ENCODE measurements at places on chromosomes 3 and 15. TPM values are rescaled to one million over a fixed set of nuclear protein-coding genes. Genes with fewer than 3 reads are reported as not detected.

DNA sequence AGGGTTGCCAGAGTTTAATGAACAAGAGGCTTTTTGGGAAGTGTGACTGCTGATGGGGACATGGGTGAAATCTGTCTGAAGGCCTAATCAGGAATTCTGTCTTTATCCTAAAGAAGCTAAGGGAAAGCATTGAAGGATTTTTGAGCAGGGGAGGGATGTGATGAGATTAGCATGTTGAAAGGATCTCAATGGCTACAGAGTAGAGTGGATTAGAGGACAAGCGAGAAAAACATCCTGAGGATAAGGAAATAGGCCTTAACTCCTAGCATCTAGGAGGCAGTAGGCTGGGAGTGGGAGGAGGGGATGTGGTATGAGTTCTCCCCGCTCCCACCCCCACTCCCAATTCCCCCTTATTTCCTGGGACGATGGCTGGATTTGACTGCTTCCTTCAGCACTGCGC lies 35.1 kb upstream of the SNTN start:
- DNase-seq: no peak

GRCh38 chr3:162353414-162353813 lies 856.8 kb downstream of the OTOL1 start:
- no peak for DNase-seq

DNA sequence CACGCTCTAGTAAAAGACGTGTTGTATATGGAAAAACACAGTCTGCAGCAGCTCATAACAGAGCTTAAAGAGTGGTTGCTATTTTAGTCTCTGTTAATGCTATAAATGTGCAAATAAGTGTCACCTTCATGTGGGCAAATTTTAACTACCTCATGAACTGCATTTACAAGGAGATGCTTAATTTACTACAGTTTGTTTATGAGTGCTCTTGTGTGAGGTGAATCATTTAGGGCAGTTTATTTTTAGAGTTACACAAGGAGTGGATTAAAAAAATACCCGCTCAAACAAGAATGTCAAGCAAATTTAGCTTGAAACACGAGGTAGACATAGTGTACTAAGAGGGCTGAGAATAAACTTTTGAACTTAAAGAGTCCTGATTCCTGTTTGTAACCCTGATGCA lies 579.0 kb downstream of the MFSD1 start:
- no peak for DNase-seq

- DNase-seq: no peak
Observed at GRCh38 chr3:63662500-63662899, 10.0 kb downstream of the SNTN start.

GRCh38 chr3:32401126-32401525 lies 9.5 kb downstream of the CMTM7 start:
- no peak for DNase-seq

DNA sequence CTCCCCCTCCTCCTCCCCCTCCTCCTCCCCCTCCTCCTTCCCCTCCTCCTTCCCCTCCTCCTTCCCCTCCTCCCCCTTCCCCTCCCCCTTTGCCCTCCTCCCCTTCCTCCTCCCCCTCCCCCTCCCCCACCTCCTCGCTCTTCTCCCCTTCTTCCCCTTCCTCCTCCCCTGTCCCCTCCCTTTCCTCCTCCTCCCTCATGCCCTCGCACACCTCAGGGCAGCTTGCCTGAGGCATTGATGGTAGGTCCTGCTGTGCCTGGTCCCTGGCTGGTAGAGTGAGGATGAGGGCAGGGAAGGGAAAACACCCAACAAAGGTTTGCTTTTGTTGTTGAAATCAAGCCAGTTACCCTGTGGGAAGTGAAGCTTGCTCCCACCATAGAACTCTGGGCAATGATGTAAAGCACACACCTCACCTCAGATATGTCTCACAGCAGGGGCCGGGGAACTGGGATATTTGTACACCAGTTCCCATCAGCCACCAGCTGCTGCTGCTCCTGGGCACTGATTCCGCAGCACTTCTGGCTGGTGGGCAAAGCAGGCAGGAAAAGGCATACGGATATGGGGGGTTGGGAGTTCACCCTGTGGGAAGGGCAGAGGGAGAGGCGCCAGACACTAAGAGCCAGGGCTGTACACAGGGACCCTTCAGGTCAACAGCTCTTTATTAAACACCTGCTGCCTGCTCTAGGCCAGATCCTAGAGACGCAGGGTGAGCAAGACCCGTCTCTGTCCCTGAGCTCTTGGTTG lies 13.8 kb downstream of the ISG20 start:
- DNase-seq: no peak

DNA sequence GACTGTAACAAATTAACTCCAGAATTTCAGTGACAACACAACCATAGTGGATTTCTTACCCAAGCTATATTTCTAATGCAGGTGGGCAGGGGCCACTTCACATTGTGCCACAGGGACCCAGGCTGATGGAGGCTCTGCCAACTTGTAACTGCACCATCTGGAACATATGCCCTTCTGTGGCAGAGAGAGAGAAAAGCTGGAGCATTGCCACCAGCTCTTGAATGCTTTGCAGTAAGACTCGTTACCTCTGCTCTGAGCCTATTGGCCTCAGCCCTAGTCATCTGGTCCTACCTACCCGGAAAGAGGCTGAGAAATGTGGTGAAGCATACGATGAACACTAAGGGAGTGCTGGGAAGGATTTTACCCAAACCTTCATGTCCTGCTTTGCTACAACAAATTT lies 587.1 kb downstream of the ZNF385D start:
- DNase-seq: no peak

GRCh38 chr15:25065876-25066275 lies 111.1 kb downstream of the SNRPN start:
- DNase-seq: no peak

DNA sequence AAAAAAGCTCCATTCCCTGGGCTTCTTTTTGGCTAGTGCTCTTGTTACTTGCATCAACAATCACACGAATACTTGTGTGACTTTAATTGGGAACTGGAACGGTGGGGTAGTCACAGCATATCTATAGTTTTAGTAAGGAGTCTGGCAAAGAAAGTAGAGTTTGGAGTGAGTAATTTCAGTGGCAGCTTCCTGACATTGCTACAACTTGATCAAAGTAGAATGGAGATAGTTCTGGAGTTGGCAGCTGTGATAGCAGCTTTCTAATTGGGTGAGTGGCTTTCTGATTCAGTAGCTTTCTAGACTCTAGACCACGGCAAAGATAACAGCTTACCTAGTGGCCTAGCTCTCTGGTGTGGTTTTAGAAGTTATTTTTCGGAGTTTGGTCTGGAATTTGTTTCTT lies 475.0 kb downstream of the TUSC7 start:
- DNase-seq: no peak

- no peak for DNase-seq
Observed at GRCh38 chr3:12675115-12675810, 11.3 kb upstream of the RAF1 start.

DNA sequence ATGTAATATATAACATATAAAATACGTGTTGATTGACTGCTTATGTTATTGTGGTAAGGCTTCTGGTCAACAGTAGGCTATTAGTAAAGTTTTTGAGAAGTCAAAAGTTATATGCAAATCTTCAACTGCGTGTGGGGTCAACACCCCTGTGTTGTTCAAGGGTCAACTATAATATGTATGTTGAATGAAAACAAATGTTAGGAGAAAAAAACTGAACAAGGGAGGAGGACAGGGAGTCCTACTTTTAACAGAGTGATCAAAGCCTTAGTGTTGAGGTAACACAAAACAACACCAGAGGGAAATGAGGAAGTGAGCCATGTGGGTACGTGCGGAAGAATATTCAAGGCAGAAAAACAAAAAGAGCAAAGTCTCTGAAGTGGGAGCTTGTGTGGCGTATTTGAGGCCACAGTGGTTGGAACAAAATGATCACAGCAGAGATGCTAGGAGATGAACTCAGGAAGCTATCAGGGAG lies 62.5 kb downstream of the SFMBT1 start:
- no peak for DNase-seq

DNA sequence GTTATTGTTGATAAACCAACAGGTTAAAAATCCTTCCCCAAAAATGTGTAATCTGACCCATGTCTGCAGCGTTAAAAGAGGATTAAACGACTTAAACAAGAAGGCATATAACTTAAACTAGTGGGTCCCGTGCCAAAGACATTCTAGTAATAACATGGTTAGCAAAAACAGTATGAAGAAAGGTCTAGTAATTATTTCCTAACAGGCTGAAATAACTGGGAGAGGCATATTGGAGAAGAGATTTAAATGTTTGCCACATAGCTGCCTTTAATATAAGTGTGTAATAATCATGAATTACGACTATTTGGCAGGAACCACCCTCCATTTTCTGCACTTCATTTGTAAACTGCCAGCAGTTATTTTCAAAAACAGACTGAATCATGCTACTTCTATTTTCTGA lies 67.7 kb upstream of the CSPG5 start:
- DNase-seq: no peak

GRCh38 chr3:196003611-196004010 lies 78.3 kb downstream of the TFRC start:
- no peak for DNase-seq

GRCh38 chr3:191355406-191355805 lies 25.1 kb upstream of the UTS2B start:
- DNase-seq: no peak

DNA sequence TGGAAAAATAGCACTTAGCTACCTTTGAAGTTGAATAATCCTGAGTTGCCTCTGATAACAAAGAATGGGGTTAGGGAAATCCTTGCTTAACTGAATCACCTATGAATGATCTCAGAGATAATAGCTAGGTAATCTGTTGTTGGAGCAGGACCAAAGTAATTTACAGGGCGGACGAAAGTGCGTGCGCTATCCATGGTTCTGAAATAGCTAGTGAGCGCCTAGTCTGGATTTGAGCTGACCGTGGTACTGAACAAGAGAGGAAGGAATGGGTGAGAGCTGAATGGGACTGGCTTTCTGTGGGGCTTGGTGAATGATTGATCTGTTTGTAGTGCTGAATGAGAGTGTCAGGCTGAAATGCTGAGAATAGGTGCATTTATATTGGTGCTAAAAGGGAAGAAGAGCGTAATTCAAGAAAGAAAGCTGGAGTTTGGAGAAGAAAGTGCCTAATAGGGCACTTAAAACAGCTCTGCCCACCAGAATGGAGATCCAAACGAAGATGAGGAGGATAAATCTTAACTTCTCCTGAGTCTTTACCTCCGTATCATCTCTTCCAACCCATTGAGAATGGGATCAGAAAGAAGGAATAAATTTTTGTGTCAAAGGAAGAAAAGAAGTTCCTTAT lies 10.1 kb downstream of the SCN10A start:
- DNase-seq: no peak

DNA sequence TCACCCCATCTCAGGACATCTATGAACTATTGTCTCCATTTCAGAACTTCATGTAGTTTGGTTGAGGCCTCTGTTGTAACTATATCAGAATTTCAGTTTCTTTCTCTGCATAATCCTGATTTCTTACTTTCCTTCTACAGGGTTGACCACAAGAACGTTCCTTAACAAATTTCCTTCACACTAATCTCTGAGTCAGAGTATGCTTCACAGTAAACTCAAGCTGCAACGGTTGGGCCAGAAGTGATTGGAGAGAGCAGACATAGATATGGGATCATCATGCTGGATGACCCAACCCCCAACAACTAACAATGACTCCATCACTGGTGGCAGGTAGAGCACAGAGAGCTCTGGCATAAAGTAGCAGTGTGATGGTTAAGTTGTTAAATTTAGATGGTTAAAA lies 128.8 kb upstream of the OSTN start:
- no peak for DNase-seq

DNA sequence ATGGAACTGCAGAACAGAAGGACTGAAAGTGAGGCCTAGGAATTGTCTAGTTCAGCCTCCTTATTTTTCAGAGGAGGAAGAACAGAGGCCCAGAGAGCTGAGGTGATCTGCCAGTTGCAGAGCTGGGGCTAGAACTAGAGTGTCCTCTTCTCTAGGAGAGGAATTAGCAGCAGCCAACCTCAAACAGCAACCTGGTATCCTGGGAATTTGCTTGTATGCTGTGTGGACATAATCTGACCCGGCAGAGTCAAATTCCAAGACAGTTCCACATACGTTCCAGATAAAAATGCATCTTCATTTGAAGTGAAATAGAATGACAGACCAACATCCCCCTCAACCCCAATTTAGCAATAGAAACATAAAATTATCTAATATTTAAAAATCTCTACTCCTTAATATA lies 13.5 kb upstream of the TSC22D2 start:
- no peak for DNase-seq

- no peak for DNase-seq
Observed at GRCh38 chr3:111963424-111963823, 15.4 kb upstream of the ABHD10 start.

DNA sequence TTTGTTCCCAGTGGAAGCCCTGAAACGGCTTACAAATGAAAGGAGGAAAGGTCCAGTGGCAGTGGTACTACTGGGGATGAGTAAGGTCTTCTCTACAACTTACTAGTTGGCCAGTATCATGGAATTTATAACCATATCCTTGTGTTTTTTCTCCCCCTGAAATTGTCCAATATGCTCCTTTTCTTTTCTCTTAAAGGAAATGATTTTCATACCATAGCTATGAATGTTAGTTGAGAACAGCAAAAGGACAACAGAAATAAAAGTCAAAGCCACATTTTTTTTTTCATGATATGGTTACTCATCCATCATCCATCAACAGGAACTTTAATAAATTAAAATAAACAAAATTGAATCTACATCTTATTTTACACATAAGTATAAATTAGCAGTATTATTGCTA lies 450.4 kb downstream of the MFSD1 start:
- no peak for DNase-seq

- DNase-seq: no peak
Observed at GRCh38 chr15:82306791-82307713, 42.2 kb downstream of the GOLGA6L10 start.

GRCh38 chr15:81433462-81433861 lies 59.4 kb upstream of the TMC3 start:
- DNase-seq: no peak

DNA sequence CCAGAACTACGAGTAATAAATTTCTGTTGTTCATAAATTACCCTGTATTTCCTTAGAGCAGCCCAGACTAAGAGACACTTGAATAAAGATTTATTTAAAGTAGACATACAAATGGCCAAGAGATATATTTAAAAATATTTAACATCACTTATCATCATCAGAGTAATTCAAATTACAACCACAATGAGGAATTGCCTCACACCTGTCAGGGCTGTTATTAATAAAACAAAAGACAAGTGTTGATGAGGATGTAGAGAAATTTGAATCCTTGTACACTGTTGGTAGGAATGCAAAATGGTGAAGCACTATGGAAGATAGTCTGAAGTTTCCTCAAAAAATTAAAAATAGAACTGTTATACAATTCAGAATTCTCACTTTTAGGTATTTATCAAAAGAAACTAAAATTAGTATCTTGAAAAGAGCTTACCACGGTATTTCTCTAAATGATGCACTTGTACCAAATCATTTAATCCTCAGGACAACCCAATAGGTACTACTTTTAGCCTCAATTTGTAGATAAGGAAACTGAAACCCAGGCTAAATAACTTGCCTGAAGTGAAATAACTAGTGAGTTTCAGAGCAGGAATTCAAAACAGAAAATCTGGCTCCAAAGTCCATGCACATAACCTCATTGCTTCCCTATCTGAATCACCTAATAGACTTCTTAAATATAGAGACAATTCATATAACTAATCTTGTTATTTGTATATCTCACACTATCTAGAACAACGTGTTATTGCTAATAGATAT lies 69.4 kb downstream of the ZBTB20 start:
- no peak for DNase-seq

SUSD5 gene
- total RNA-seq: 2.8 TPM

NR1I2 gene
- total RNA-seq: not detected

SOX14 gene
- total RNA-seq: not detected

C3orf85 gene
- total RNA-seq: not detected

SPTBN5 gene
- total RNA-seq: 3.5 TPM

ACAN gene
- not detected for total RNA-seq

TMEM212 gene
- not detected for total RNA-seq

PLA2G4E gene
- 0.05 TPM for total RNA-seq

LRRC31 gene
- not detected for total RNA-seq

IMPG2 gene
- 0.14 TPM for total RNA-seq

TM2D3 gene
- total RNA-seq: 49.9 TPM

ZWILCH gene
- 2.1 TPM for total RNA-seq

SLC24A1 gene
- 2.3 TPM for total RNA-seq
